NCI-H2081 treated with DMSO at 0.1 percent for 48 hours (cell line): ENCODE measurements at places on chromosomes 4 and X.

DNA sequence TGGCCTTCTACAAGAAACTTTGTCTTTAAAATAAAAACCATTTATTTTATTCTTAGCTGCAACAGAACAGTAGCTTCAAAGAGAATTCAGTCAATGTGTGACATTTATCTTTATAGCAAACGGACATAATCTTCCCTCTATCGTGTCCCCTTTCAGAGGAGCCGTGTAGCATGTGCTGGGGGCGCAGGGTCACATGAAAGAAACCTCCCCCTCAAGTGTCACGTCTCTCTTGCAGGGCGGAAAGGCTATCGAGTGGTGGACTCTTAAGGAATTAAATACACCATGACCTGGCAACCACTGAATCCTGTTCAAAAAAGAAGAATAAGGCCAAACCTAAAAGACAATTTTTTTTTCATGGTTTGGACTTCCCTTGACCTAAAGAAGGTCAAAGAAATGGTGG is 40.2 kb downstream of the ZNF827 start:
- DNase-seq = no peak

DNA sequence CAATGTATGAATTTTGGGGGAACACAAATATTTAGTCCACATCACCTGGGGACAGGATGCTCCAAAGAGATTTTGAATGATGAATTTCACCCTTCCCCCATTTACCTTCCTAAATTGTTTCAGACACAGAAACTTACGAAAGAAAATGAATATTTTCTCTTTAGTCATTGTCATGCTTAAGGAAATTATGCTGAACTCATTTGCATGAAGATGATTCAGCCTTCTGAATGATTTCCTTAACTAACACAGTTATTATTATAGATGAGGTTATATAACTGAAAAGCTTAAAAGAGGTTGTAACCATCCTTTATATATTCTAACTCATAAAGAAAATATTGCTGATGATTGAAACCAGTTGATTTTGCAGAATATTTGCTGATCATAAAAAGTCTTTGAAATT is 61.1 kb downstream of the KCNIP4 start:
- DNase-seq = no peak

DNA sequence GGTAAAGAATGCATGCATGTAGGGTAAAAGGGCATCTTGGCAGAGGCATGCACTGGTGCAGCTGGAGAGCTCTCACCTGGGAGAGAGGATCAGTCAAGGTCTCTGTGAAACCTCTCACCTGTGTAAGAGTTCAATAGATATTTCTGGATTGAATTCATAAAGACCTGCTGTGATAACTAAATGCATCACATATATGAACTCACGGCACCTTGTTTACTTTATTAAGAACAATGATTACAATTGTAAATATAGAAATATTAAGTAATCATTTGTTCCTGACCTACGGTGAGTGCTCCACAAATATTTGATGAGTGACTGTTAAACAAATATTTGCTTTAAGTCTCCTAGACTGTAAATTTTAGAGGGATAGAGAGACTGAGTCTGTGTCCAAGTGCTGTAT is 85.9 kb upstream of the PAQR3 start:
- DNase-seq = no peak

- no peak for DNase-seq
Measured at GRCh38 chrX:11558972-11559371, 106.7 kb downstream of the ARHGAP6 start.

DNA sequence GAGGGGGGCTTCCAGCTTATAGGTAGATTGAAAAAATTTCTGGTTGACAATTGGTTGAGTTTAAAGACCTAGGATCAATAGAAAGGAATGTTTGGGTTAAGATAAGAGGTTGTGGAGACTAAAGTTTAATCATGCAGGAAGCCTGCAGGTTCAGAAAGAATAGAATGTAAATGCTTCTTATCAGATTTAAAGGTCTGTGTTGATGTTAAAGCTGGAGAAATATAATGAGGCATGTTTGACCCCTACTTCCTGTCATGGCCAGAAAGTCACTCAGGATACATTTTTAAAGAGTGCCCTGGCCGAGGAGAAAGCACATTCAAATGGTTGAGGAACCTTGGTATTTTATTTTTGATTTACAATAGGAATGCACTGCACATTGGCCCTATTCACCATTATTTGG is 3.9 kb upstream of the RRAGB start:
- no peak for DNase-seq

GRCh38 chrX:101682723-101683122 is 23.1 kb upstream of the ARMCX2 start:
- no peak for DNase-seq

DNA sequence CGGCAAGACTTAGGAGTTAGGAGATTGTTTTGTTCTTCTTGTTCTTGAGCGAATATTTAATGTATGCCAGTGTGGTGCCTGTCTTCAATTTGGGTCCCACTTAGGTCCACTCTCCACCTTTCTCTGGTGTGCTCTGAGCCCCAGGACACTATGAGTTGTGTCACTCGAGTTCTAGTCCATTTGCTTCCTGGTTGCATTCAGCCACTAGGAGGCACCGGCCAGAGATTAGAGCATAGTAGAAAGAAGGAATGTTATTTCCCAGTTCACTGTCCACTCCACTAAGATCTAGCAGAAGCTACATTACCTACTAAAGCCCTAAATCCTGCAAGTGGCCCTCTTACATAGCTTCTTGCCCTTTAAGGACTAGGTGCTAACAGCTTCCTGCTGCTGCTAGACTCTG is 326.9 kb downstream of the NAF1 start:
- no peak for DNase-seq

- DNase-seq = no peak
Measured at GRCh38 chr4:80685214-80685613, 345.3 kb upstream of the BMP3 start.

GRCh38 chr4:21113496-21114223 is 413.4 kb downstream of the PACRGL start:
- DNase-seq = no peak

DNA sequence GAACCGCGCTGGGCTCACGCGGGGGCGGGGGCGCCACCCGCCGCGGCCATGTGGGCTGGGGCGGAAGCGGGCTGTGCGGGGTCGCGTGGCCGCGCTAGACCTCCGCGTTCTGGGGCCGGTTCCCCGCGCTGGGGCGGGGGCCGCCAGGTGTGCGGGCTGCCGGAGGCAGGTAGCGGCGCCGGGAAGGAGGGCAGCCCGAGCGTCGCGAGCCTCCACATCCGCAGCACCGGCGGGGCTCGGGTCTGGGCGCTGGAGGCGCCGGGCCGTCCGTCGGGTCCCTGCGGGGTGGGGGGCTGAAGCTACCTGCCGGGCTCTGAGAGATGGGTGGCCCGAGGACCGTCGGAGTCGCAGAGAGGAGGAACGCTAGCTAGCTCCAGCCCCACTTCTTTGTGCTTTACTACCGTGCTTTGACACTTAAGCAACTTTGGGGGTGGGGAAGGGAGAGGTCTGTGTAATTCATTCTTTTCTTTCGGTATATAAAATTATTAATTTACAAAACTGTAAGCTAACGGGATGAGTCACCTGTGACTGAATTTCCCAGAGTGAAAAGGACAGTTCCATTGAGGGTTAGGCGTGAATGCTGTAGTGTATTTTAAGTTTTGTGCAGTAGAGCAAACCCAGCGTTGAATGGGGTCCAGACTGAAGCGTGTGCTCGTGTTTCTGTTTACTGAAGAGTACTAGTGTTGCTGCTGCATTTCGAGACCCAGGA is 689 bp downstream of the METAP1 start:
- no peak for DNase-seq

DNA sequence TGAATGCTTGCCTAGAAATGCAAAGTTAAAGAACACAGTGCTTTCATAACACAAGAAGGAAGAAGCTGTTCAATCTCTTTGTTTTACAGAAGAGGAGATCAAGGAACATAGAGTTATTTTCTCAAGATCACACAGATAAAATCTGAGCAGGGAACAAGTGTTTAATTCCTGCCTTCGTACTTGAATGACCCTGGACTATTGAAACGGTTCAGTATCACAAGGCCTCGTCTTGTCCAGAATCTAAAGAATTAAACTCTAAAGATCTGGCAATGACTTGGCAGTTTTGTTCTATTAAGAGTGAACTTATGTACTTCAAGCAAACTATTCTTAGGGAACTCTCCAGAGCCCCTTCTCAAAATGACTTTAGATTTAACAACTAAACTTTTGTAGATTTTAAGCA is 97.7 kb downstream of the ANXA5 start:
- DNase-seq = no peak

- DNase-seq = no peak
Measured at GRCh38 chr4:174316954-174317353, 33.2 kb downstream of the CEP44 start.

DNA sequence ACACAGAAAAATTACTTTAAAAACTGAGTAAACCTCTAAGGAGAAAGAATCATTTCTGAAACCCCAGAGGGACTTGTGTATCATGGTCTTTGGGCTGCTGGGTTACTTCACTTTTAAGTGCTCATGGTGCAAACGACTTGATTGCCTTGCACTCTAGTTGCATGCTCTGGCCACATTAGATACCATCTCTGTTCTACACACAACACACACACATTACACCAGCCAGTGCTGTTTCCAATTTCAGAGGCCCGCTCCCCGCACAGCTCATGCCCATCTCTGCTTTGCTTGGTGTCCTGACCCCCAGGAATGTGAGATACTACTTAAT is 2.1 kb downstream of the PPP3CA start:
- no peak for DNase-seq

GRCh38 chrX:5756616-5757015 is 472.1 kb downstream of the NLGN4X start:
- DNase-seq = no peak

DNA sequence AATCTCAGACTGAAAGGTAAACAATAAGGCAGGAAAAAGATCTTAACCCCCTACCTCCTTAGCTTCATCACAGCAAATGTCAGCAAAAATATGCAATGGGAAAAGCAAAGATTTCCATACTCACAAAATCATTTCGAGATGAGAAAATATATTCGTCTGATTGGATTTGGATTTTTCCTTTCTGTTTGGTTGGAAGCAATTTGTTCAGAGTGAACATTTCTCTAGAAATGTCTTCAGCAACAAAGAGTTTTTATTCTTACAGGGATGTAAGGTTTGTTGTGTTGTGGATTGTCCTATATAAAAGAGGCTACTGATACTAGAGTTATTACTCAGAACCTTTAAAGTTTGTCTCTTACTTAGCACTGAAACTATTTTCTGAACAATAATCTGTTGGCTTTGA is 23.8 kb downstream of the GRIA2 start:
- no peak for DNase-seq

- no peak for DNase-seq
Measured at GRCh38 chr4:40586034-40586433, 43.6 kb downstream of the RBM47 start.

DNA sequence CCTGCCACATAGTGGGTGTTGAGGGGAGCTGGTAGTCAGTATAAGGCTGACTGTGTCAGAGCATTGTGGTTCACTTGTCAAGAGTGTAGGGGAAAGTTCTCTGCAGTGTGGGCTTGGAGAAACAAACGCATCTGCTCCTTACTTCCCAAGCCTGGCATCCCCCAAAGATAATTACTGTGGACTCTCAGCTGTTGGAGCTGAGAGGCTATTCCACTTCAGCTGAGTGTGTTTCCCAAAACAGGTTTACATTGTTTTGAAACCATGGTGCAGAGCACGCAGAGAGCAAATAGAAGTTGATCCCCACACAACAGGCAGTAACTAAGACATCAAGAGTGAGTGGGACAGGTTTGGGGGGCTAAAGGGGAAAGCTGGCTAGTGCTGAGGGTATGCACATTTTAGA is 181.0 kb upstream of the EOLA2 start:
- no peak for DNase-seq

DNA sequence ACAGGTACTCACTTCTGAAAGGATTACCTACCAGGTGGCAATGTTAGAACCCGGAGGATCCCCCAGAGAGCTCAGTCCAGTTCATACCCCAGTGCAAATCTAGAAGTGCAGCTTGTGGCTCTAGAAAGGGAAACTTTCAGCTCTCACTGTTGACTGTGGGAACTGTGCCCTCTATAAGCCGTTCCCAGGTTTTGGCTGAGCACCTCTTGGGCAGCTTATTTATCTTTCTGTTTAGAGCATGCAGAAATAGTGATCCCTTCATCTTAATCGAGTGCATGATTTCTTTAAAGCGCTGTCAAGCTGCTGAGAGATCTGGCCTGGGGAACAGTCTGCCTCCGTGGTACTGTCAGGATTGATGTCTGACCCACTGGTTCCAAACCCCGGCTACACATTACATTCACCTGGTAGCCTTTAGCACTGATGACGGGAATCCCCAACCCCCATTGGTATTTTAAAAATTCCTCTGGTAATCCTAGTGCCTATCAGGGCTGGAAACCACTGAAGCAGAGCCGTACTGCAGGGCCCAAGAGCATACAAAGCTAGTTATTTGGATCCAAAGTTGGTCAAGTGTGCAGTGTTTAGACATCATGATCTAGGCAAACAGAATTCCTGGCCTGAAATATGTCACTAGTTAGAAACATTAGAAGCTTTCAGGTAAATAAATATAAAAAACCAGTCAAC is 103.2 kb downstream of the KLHL8 start:
- DNase-seq = no peak

DNA sequence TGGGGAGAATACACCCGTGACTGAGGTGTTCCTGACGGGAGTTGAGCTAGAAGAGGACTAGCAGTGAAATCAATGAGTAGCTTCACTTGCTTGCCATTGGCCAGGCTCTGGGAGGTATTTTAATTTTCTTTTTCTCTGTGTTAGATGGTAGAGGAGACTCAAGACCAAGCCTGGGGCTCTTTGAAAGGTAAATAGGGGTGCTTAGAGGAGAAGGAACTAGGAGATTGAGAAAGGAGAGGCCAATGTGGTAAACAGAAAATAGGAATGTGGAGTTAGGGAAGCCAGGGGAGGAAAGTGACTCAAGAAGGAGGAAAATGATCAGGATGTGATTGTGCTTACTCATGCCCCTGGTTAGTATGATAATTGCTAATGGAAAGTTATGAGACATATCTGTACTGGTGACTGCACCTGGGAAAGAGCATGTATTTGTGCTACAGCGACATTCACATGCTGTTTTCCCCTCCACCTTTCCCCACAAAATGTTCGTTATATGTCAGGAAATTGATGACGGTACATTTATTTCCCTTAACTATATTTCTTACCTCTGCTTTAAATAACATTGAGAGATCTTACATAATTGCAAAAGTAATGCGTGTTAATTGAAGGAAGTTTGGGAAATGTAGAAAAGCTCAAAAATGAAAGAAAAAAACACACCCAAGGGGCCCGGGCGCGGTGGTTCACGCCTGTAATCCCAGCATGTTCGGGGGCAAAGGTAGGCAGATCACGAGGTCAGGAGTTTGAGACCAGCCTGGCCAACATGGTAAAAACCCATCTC is 16.9 kb upstream of the LRBA start:
- no peak for DNase-seq

DNA sequence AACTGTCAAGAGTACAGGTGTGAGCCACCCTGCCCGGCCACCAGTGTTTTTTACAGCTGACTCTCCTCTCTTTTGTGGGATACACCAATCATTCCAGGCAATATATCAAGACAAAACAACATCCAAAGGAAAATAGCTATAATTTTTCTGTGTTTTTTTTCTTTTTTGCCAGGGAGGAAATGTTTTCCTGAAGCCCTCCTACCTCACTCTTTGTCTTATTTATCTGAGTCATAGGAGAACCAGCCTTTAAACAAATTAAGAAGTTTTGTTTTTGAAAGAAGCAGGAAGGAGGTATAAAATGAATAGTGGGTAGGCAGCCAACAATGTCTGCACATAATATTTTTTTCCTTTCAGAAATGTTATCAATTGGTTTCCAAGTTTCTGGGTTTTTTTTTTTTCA is 493.9 kb downstream of the CCSER1 start:
- no peak for DNase-seq
